ENCODE measurements at places on chromosomes 16 and 17.

GRCh38 chr16:35560637-35560984 is 2101.2 kb downstream of the TP53TG3F start:
- DNase-seq: no peak

- no peak for DNase-seq
These were observed 34.8 kb upstream of the CIBAR2 start for GRCh38 chr16:85146922-85147651.

DNA sequence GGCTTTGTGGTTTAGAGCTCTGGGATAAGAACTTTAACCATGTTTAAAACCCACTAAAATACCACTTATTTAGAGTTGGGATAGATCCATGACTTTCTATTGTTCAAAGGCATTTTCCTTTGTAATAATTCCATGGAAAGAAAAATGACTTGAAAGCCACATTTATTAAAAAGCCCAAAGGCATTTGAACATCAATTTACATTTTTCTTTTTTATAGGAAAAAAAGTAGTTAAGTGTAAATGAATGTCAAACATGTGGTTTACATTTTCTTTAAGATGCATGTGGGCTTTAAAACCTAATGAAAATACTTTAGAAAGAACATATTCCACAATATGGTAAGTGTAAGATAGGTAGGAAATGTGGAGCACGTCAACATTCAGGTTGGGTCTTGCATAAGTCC is 443.2 kb downstream of the TOX3 start:
- no peak for DNase-seq

DNA sequence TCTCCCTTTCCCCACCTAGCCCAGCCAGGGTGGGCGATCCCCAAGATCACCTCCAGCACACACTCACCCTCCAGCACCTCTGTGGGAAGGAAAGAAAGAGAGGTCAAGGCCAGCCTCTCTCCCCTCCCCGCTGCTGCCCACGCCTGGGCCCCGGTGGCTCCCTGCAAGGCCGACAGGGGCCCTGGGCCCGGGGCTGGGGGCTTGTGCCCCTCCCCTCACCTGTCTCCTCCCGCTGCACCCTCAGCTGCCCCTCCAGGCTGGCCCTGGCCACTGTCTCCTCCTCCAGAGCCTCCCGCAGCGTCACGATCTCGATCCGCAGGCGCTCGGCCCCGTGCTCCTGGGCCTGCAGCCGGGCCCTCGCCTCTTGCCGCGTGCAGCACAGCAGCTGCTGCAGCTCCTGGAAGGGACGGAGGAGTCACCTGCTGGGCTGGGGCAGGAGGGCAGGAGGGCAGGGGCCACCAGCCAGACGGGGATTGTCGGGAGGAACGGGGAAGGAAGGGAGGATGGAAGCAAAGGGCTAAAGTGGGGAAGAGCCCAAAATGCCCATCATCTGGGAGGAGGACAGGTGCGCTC is 19.2 kb downstream of the RABEP2 start:
- no peak for DNase-seq

GRCh38 chr16:24668481-24669061 is 60.9 kb upstream of the TNRC6A start:
- DNase-seq: no peak

- no peak for DNase-seq
These were observed 1.4 kb downstream of the DCXR start for GRCh38 chr17:82035956-82036633.

DNA sequence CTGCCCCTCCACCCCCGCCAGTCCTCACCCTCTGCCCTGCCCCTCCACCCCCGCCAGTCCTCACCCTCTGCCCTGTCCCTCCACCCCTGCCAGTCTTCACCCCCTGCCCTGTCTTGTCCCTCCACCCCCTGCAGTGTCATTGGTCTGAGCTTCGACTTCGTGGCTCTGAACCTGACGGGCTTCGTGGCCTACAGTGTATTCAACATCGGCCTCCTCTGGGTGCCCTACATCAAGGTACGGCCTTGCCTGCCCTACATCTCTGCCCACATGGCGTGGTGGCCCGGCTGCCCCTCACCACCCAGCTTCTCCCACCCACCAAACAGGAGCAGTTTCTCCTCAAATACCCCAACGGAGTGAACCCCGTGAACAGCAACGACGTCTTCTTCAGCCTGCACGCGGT is 12.0 kb downstream of the TAX1BP3 start:
- no peak for DNase-seq

GRCh38 chr16:4334724-4335495 is 16.2 kb downstream of the PAM16 start:
- DNase-seq: no peak

DNA sequence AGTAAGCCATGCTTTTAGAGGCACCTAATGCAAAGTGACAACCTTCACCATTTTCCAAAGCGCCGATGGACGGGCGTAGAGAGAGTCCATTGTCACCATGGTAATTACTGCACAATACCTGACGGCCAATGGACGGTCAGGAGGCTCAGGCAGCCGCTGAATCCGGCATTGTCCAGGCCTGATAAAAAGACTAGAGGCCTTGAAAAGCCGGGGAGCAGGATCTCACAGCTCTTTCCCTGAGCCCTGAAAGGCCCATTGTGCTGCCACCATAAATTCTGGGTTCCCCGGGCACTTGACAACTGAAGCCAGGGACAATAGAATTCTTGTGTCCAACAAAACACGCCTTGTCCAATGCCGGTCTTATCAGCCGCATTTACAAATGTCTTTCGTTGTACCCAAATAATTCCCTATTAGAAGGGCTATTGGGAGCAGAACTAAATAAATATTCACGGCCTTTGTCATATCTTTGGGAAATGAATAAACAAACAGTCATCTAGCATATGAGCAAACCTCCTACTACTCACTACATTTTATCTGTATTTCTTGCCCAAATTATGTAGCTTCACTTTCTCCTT is 62.4 kb downstream of the CDH11 start:
- DNase-seq: peak; percentile 5

DNA sequence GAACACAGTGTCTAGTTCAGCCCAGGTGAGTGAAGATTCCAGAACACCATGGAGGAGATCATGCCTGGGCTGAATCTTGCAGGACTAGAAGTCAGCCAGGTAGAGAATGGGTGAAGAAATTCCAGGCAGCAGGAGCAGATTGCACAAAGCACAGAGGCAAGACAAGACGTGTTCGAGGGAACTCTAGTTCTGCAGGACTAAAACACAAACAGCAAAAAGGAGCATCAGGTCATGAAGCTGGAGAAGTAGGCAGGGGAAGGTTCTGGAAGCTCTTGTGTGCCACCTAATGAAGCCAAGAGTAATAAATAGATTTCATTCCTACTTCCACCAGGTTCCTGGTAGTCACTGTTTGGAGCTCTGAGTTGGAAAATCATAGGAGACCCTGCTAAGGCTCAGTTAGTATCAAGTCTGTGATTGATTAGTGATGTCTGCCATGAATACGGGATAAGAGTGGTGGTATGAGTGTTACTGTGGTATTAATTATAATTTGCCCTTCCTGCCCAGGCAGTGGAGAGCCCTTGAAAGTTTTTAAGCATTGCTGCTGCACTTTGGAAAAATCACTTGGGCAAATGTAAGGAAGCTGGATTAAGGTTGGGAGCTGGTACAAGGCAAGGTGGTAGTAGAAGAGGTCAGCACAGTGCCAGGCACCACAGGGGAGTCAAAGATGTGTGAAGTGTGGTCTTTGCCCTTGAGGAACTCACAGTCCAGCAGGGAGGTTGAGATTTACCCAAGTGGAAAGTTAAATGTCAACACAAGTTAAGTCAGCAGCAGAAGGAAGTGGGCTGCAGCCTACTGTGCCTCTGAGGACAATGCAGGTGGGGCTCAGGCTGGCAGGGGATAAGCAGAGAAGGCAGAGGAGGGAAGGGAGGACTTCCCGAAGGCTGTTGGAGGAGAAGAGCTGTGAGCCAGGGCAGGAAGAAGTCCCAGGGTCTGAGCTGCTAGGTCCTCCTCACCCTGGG is 13.5 kb upstream of the FOXN1 start:
- no peak for DNase-seq

DNA sequence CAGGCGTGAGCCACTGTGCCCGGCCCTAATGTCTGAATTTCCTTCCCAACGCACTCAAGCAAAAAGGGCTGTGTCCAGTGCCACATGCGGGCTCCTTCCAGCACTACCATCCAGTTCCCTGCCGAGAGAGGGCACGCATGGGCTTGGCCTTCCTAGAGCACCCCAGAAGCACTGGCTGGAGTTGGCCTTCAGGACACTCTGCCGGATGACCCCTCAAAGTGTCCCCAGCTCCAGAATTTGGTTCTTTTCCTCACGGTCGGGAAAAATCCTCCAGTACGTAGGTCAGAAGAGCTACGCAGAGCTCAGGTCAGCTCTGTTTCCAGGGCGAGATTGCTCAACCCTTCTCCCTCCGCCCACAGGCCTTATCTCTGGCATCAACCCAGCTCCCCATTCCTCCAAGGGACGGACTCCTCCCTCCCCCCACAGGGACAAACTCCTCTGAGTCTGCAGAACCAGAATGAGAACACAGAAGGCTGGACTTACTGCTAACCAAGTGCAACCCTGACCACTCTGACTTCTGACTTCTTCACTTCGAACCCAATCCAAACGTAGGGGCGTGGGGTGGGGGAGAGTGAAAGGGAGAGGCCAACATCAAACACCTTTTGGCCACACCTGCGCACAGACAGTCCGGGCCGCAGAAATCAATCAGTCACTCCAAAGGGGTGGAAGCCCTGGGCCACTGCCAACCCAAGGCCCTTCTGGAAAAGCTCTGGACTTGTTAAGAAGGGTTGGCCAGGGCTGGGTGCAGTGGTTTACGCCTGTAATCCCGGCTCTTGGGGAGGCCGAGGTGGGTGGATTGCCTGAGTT is 3.6 kb downstream of the CDC42EP4 start:
- peak; percentile 55 for DNase-seq

- no peak for DNase-seq
These were observed 208.9 kb downstream of the RBFOX3 start for GRCh38 chr17:79401704-79402674.

DNA sequence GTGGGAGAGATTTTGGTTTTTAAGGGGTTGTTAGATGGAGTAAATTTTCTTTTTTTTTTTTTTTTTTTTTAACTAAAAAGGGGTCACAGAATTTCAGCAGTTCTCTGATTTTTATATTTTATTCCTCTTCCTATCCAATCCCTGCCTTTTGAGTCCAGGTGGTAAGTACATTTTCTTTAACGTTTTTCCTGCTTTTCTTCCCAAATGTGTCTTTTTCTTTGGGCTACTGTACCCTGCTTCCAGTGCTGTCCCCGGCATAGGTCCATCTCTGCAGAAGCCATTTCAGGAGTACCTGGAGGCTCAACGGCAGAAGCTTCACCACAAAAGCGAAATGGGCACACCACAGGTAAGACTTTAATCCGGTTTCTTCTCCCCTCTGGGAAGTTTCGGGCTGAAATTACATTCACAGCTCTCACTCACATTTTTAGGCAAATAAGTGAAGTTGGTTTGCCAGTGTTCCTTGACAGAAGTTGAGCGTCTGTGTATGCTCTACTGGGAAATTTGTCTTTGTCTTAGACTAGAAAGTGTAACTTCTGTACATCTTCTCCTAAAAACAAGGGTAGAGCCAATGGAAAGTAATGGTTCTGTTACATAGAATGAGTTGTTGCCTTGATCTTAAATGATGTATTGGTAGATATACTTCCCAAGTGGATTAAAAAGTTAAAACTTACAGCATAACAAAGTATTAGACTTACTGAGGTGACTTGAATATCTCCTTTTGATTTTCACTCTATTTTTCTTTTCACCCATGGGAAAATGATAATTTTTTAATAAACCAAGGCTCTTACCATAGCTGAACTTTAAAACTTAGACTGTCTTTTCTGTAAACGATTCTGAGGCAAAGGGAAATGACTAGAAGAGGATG is 54.5 kb downstream of the TUBD1 start:
- DNase-seq: peak; percentile 74
